ENCODE measurements at places on chromosomes 6 and 20.

GRCh38 chr20:7806831-7807230 is 133.4 kb downstream of the HAO1 start:
- DNase-seq = no peak

DNA sequence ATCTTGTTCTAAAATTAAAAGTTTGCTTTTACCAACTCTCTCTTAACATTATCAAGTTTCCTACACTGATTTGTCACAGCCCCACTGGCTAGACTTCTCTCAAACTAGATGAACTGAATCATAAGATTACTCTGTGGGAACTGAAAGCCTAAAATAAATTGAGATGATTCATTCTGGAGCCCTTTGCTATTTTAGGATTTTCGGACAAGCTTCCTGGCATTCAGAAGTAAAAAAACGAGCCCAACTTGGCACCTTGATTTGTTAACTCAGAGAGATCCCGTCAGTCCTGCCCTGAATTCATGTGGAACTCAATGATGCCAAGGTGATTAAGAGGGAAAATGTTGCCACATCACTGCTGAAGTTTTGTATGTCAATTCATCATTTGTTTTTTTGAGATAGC is 122.0 kb upstream of the NRSN1 start:
- DNase-seq = peak; percentile 59

DNA sequence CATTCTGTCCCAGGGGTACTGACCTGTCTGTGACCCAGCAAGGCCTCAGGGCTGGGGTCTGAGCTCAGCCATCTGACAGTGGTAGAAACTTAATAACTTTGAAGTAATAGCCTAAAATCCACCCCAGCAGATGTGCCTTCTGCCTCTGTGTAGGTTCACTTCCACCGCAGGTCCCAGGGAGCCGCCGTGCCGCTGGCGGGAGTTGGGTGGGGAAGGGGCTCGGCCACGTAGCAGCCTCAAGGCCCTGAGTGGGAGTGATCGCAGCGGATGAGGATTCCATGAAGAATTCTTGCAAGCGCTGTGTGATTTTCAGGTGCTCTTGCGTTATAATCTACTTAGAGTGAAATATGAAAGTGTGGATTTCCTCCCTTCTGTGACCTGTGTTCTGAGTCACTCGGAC is 163.7 kb downstream of the DTNBP1 start:
- no peak for DNase-seq

- DNase-seq = no peak
These were observed 26.0 kb upstream of the CCND3 start for GRCh38 chr6:41967312-41968287.

DNA sequence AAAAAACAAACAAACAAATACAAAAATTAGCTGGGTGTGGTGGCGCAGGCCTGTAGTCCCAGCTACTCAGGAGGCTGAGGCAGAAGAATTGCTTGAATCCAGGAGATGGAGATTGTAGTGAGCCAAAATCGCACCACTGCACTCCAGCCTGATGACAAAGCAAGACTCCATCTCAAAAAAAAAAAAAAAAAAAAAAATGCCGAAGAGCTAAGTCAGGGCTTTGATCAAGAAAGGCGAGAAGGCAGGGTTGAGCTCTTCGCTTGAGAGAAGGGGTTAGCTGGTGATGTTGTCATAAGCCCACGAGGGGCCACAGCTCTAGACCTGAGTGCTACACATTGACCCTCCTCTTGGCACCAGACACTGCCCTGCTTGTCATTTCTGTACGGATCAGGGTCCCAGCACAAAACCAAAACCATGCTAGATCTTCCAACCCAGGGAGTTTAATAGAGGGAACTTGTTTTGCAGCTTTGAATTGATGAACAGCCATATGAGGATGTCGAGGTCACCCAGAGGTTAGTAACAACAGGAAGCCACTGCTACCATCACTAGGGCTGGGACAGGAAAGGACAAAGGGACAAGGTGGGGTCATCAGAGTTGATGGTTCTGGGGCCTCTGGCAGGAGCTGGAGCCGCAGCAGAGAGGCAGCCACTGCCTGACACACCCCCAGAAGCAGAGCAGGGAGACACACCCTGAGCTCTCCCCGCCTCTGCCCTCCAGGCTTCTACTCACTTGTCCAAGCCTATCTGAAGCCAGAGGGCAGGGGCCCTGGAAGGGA is 122.7 kb downstream of the SNX5 start:
- DNase-seq = no peak

DNA sequence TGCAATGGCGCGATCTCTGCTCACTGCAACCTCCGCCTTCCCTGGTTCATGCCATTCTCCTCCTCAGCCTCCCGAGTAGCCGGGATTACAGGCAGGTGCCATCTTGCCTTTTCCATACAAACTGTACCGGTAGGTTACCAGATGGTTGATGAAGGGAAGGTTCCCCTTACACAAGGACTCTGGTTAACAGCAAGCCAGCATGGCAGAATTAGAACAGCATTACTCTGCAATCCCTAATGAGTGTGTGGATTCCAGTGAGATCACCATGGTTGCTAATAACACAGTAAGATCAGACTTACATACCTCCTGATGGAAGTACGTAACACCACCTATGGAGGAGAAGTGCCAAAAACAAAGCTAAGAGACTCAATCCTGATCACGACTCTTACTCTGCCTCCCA is 51.7 kb downstream of the TTI1 start:
- DNase-seq = no peak

- no peak for DNase-seq
These were observed 5.3 kb upstream of the SULF2 start for GRCh38 chr20:47790580-47790965.

DNA sequence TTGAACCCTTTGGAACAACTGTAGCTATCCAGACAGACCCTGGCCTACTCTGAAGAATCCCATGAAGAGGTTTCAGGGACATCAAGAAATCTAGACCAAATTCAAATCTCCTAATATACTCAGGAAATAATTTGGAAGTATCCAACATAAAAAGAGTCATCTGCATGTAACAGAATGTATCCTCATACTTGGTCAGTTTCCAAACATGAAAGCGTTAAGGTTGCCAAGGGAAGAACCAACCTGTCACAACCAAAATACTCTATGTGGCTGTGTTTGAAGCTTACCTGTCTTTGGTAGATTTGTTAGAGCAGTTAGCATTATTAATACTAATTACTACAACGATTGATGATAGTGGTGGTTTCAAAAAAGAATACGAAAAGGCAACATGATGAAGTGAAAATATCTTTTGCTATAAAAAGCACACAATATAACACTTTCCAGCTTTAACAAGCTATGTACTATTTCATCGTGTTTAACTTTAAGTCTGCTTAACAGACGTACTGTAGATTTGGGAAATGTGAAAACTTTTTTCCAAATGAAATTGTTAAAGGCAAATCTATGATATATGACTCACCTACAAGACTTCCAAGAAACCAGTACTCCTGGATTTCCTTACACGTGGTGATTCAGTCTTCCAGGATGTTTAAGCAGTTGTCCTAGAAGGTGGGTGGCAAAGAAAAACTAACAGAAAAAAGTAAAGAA is 46.6 kb upstream of the ENPP1 start:
- no peak for DNase-seq

- DNase-seq = peak; percentile 38
These were observed 5.5 kb upstream of the SOX4 start for GRCh38 chr6:21587961-21588480.

- no peak for DNase-seq
These were observed 98.4 kb upstream of the PRSS16 start for GRCh38 chr6:27149150-27149549.

- DNase-seq = peak; percentile 76
These were observed 92.8 kb upstream of the EPB41L1 start for GRCh38 chr20:36061754-36062153.

GRCh38 chr6:67680297-67680932 is 954.7 kb upstream of the ADGRB3 start:
- DNase-seq = no peak

DNA sequence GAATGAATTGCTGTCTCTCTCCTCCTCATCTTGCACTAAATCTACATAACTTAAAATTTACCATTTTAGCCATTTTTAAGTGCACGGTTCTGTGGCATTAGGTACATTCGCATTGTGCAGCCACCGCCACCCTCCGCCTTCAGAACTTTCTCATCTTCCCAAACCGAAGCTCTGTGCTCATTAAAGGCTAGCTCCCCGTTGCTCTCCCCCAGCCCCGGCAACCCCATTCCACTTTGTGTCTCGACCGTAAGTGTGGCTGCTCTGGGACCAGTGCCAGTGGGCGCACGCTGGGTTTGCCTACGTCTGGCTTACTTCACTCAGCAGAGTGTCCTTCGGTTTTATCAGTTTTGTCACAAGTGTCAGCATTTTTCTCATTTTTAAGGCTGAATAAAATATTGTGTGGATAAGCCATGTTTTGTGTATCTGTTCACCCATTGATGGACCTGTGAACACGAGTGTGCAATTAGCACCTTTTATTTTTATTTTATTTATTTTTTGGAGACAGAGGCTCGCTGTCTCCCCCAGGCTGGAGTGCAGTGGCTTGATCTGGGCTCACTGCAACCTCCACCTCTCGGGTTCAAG is 16.8 kb downstream of the SLC17A9 start:
- no peak for DNase-seq

DNA sequence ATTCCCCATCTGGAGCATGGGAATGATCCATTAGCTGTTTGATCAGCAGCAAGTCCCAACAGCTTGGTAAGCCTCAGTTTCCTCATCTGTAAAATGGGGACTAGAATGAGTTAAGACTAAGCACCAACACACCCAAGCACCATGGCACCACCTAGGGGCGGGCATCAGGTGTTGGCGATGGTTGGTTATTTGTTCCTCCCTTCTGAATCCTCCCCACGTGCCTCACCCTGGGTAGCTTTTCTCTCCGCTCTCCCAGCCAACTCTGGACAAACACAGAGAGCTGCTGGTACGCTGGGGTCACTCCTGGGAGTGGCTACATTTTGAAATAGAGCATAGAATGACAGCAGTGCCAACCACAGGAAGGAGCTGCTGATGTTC is 13.3 kb upstream of the ITPR3 start:
- DNase-seq = no peak

DNA sequence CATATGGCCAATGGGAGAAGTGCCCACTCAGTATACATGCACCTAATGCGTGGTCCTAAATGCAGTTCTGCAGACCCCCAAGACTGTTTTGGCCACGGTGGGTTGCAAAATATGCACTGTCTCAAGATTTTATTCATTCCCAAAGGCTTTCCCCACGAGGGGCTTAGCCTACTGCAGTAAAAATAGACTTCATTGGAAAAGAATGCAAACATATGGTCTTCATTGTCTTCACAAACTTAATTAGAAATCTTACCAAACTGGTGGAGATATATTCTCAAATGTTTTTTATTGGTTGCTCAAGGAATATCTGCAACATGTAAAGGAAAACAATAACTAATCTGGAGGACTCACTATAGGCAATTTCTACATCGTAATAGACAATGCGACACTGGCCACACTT is 31.6 kb upstream of the PRL start:
- DNase-seq = no peak

DNA sequence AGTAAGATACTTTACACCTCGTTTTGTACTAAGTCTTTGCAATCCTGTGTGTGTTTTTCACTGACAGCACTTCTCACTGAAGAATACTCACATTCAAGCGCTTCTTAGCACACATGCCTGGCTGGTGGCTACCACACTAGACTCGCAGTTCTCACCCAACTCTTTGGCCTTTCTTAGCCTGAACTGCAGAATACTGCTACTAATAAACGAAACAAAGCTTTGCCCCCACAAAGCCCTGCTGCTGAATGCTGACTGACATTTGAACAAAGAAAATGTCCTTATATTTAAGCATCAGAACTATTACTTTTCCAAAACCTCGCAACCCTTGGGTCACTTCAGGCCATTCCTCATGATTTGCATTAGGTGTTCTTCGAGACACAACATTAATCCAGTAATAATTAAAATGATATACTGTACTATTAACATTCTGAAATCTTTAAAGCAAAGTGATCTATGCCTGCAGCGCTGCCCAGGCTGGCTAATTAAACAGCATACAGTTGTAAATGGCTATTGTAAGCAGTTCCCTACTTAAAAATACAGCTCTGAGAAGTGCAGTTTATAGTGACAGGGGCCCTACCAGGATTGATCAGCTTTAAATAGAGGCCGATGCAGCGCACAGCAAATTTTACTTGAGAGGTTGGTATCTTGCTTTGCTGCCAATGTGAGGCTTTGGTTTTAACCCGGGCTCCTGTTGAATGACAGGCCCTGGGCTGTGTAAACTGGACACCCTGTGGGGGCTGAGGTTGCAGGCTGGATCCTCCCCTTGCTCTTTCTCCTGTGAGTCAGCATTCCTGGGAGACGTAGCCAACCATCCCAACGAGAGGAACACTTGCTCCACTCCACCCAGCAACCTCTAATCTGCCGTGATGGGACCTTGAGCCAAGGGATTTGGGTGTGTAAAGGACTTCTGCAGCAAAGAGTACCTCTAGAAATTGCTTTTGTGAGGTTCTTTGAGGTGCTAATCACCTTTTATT is 899.0 kb downstream of the TFAP2A start:
- DNase-seq = peak; percentile 93

- DNase-seq = no peak
These were observed 30.0 kb downstream of the PPP1R3G start for GRCh38 chr6:5115168-5115567.

- DNase-seq = no peak
These were observed 119.9 kb downstream of the HFE start for GRCh38 chr6:26206868-26207801.

GRCh38 chr6:170450916-170451761 is 102.0 kb downstream of the PSMB1 start:
- no peak for DNase-seq

DNA sequence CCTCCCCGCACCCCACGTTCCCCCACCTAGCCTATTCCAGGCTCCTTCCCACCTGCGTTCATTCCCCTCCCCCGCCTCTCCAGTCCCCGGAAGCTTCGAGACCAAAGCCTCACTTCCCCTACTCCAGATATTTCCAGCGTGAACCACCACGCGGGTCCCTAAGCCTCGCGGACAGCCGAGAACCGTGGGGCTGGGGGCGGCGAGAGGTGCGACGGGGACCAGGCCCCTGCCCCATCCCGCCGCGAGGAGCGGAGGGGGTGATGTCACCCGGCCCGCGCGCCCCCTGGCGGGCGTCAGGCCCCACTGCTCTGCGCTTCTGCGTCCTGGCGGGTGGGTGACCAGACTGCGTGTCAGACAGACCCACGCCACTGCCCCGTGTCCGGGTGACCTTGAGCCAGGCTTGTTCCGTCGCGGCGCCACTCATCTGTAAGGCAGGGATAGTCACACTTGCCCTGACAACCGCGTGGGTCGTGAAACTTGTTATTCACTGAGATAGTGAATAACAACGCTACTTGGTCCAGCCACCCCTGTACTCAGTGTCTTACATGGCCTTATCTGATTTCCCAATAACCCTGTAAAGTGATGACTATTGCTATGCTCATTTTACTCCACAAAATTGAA is 9.0 kb upstream of the HSP90AB1 start:
- peak; percentile 97 for DNase-seq

- peak; percentile 41 for DNase-seq
These were observed 112.0 kb upstream of the BEND6 start for GRCh38 chr6:56842686-56843475.

GRCh38 chr6:56073315-56073714 is 174.1 kb downstream of the COL21A1 start:
- no peak for DNase-seq

DNA sequence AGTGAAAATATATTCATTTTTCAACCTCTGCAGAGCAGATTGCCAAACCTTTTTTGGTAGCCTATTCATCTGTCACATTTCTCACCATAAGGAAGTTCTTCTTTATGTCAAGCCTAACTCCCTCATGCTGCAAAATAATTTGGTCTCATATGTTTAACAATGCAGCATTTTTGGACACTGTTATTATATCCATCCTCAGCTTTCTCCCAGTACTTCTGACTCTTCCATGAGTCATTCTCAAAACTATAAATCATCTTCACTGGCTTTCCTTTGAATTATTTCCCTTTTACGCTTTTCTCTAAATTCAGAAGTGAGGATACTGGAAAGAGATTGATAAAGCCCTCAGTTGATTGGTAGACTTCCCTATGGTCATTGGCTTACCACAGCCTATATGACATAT is 192.2 kb downstream of the TPBG start:
- DNase-seq = no peak
